Endodermal cell (in vitro differentiated cells): ENCODE measurements at places on chromosomes 4 and X. TPM values are rescaled to one million over a fixed set of nuclear protein-coding genes. Genes with fewer than 3 reads are reported as not detected.

The ENPEP gene
- total RNA-seq, result 4.1 and 4.6 TPM in 2 replicates

The SLC16A2 gene
- 9.1 and 9.8 TPM in 2 replicates for total RNA-seq

The ADH7 gene
- not detected in 2 replicates for total RNA-seq

- no peak overlapping the region for H3K4me3 ChIP-seq
- H3K27ac ChIP-seq, result no peak overlapping the region
- H3K4me1 ChIP-seq, result no peaks in the 10 kb centered on the region
- no peaks in the 10 kb centered on the region for H3K27me3 ChIP-seq
Measured at GRCh38 chrX:129323115-129323514, 200.2 kb downstream of the SMARCA1 start.

GRCh38 chrX:103536732-103537131 lies 17.4 kb upstream of the RAB40A start:
- H3K27ac ChIP-seq, result no peak overlapping the region
- DNase-seq, result no peak
- no peaks in the 10 kb centered on the region for H3K36me3 ChIP-seq
- no peaks in the 10 kb centered on the region for H3K4me1 ChIP-seq
- no peaks in the 10 kb centered on the region for H3K27me3 ChIP-seq

GRCh38 chr4:142369141-142369540 lies 477.0 kb downstream of the INPP4B start:
- H3K4me3 ChIP-seq, result no peak overlapping the region
- no peaks in the 10 kb centered on the region for H3K4me1 ChIP-seq
- H3K27ac ChIP-seq, result no peak overlapping the region
- no peak for DNase-seq

DNA sequence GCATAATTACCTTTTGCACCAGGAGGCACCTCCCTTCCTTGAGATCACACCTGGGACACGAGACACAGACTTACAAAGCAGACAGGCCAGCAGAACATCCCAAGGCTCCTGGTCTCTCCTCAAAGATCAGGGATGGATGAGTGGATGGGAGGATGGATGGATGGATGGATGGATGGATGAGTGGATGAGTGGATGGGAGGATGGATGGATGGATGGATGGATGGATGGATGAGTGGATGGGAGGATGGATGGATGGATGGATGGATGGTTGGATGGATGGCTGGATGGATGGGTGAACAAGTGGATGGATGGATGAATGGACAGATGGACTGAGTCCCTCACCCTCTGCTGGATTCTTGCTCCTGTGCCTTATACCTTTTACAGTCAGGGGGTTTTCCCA lies 364.0 kb downstream of the BCOR start:
- no peak overlapping the region for H3K27ac ChIP-seq
- no peaks in the 10 kb centered on the region for H3K27me3 ChIP-seq
- no peak overlapping the region for H3K4me3 ChIP-seq
- no peaks in the 10 kb centered on the region for H3K36me3 ChIP-seq
- DNase-seq, result no peak

GRCh38 chr4:32744211-32744610 lies 2024.0 kb downstream of the PCDH7 start:
- H3K27ac ChIP-seq, result no peak overlapping the region
- H3K4me1 ChIP-seq, result no peaks in the 10 kb centered on the region
- no peak for DNase-seq
- H3K36me3 ChIP-seq, result no peaks in the 10 kb centered on the region
- no peaks in the 10 kb centered on the region for H3K27me3 ChIP-seq
- H3K4me3 ChIP-seq, result no peak overlapping the region
